Activated CD8-positive, alpha-beta memory T cell treated with anti-CD3 and anti-CD28 coated beads for 4 hours (primary cell): ENCODE measurements at places on chromosomes 6 and 20.

DNA sequence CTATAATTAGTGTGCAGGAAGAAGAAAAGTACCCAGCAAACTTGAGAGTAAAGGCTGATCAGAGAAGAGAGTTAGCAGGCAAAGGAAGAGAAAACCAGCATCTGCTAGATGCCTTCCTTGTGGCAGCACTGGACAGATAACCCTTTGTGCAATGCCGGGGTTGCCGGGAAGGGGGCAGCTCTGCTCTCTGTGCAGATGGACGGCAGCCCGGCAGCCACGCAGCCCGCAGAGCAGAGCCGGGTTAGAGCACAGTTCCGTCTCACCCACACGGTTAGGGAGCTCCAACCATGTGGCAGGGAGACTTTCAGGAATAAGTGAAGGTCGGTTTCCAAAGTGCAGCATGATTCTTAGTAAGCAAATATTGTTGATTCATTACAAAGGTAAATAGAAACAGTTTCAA lies 80.0 kb upstream of the RPS6KA2 start:
- DNase-seq = no peak

DNA sequence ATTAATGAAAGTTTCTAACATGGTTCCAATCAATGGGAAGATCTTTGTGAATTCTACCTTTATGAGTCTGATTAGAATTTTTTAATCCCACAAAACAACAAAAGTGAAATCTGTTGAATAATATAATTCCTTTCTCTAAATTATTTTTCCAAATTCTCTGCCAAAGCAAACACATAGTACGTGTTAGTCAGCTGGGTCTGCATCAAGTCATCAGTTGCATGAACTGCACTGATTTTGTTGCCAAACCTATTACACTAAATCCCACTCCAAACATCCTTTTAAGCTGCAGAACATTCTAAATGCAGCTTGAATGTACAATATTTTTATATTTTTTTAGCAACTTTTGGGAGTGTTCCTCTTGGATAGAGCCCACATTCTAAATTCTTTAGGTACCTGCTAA lies 199.0 kb upstream of the HSF2 start:
- no peak for DNase-seq

DNA sequence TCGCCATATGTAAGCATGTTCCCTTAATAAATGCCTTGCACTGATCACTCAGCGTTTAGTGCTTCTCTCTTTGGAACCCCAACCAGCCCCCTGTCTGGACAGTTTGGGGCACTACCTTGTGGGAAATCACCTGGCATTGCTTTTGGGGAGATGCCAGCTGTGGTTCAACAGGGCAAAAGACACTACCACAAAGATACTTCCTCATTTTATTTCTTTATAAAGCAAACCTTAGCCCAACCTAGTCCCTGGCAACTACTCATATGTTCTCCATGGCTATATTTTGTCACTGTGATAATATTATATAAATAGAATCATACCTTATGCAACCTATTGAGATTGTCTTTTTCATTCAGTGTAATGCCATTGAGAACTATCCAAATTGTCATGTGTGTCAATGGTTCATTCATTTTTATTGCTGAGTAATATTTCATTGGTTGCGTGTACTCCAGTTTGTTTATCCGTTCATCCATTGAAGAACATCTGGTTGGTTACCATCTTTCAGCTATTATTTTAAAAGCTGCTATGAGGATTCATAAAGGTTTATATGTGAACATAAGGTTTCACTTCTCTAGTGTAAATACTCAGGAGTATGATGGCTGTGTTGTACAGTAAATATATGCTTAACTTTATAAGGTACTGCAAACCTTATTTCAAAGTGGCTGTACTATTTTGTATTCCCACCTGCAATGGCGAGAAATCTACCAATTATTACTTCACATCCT lies 114.8 kb downstream of the MOXD1 start:
- DNase-seq = no peak

DNA sequence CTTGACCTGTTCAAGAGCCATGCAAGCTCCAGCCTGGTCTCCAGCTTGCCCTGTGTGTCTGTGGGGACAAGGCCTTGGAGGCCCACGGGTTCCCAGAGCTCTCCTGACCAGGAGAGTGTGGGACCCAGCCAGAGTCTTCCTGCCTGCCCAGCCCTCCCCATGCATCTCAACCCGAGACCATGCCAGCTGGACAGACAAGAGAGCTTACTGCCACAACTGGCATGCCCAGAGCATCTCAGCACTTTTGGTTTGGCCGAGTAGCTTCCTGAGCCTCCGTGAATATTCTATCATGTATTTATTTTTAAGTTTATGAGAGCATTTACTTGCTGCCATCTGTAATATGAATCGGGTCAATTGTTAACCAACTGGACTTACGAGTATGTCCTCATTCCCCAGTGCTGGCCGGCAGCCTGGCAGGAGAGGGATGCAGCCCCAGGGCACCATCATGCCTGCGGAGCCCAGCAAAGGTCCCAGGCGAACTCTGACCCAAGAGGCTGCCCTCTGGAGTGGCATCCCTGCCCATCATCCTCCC lies 14.9 kb downstream of the IP6K3 start:
- DNase-seq = no peak

DNA sequence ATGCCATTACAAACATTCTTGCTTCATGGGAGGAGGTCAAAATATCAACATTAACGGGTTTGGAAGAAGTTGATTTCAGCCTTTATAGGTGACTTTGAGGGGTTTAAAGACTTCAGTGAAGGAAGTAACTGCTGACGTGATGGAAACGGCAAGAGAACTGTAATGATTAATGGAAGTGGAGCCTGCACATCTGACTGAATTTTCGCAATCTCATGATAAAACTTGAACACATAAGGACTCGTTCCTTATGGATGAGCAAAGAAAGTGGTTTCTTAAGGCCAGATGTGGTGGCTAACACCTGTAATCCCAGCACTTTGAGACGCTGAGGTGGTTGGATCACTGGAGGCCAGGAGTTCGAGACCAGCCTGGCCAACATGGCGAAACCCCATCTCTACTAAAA lies 226.1 kb downstream of the BCAS1 start:
- DNase-seq = no peak

DNA sequence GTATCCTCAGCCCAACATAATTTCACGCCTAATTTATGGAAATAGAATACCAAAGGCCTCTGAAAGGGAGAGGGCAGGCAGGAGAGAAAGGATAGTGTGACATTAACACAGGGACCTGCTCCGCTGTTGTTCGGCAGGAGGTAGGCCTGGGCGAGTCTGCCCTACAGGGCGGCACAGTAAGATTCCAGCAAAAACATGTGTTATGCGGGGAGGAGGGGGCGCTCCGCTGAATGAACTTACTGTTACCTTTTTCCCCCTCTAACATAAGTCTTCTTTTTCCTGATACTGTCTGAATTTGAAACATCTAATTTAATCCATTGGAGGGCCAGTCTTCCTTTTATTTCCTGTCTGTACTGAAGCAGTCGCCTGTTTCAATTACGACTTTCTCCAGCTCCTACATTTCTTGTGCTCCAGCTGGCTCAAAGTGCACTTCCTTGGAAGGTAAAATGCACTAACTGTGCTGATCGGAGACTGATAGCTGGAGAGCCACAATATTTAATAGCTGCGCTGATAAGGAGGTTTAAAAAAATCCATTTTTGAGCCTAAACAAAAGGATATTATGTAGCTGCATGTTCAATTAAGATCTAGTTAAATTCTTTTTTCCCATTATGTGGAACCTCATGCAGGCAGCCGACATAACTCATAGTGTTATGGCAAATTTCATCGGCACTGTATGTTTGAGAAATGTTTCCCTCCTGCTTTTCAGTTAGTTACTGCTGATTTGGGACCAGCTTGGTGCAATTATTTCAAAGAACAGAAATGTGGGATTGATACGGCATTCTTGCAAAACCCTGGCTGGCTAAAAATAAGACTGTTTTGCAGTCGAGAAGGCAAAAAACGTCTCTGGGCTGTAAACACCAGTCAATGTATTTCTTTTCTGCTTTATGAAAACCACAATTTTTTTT lies 193.0 kb downstream of the FOXC1 start:
- DNase-seq = no peak

- no peak for DNase-seq
These were observed 122.0 kb downstream of the CDH4 start for GRCh38 chr20:61373956-61374545.

GRCh38 chr6:48775157-48775556 lies 664.2 kb upstream of the PTCHD4 start:
- DNase-seq = no peak

GRCh38 chr20:37699202-37699601 lies 5.4 kb downstream of the CTNNBL1 start:
- no peak for DNase-seq

- no peak for DNase-seq
These were observed 112.1 kb upstream of the IYD start for GRCh38 chr6:150256618-150257272.
